ENCODE measurements at places on chromosomes 11 and 22.

- DNase-seq, result no peak
Observed at GRCh38 chr11:115700496-115700895, 196.3 kb upstream of the CADM1 start.

DNA sequence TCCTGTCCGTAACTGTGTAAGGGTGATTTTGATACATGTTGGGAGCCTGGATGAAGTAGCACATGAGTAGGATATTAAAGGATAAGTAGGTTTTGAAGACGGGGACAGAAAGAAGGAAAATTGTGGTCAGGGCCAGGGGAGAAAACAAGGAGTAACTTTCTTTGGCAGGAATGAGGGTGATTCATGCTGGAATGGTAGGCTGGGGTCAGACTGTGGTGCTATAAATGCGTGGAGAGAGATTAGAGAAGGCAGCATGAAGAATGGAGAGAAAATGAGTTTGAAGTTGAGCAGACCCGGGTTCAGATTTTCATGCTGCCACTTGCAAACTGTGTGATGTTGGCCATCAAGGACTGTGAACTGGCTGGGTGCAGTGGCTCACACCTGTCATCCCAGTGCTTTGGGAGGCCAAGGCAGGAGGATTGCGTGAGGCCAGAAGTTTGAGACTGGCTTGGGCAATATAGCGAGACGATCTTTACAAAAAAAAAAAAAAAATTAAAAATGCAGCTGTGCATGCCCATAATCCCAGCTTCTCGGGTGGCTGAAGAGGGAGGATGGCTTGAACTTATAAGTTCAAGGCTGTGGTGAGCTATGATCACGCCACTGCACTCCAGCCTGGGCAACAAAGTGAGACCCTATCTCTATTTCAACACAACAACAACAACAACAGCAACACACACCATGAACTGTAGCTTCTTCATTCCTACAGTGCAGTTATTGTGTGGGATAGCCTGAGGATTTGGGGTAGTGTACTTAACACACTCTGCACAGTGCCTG lies 22.3 kb downstream of the ZBTB16 start:
- no peak for DNase-seq

GRCh38 chr11:104043678-104044239 lies 7.3 kb downstream of the DDI1 start:
- DNase-seq, result no peak

DNA sequence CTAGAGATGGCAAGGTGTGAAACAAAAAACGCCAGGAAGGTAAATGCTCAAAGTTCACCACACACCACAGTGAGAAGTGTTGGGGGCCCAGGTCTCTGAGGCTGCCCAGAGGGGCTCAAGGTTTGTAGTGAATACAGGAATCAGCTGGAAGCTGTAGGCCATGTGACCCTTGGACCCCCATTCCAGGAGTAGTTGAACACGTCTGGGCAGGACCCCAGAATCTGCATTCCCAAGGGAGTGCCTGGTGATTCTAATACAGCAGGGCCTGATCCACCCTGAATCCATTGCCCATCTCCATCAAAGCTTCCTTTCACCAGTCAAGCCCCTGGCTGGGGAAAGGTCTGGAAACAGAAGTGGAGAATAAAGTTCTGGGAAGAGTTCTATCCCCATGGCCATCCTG lies 70.8 kb upstream of the B3GAT1 start:
- DNase-seq, result no peak

- DNase-seq, result no peak
Observed at GRCh38 chr11:63845911-63846310, 7.0 kb downstream of the MARK2 start.

- no peak for DNase-seq
Observed at GRCh38 chr11:33001751-33002542, 13.7 kb upstream of the DEPDC7 start.

- DNase-seq, result no peak
Observed at GRCh38 chr22:23516304-23516703, 63.8 kb downstream of the IGLL1 start.

DNA sequence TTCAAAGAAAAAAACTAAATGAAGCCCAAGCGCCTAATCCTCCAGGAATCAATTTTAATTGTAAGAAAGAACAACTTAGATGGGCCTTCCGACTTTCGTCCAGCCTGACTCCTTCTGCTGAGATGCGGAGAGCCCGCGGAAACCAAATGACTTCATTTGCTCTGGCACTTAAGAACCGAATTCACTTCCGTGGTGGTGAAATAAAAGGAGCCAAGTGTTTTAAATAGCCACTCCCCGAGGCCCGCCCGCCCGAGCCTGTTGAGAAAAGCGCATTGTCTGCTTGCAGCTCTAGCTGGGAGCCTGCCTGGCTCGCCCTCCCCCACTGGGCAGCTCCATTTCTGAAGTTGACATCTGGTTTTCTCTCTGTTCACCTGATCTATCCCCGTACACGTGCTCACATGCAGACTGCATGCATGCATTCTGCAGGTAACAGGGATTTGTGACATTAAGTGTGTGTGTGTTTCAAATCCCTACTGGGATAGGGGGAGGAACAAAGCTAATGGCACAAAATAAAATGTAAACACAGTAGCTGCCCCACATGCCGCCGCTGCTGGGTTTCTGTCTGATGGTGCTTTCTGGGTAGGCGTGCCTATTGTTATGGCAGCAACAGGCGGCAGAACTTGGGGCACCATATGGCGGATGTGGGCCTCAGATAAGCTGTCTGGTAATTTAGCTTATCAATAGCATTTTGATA lies 6.2 kb downstream of the TEAD1 start:
- DNase-seq, result peak; percentile 89

- DNase-seq, result no peak
Observed at GRCh38 chr11:57406337-57406904, 16.0 kb upstream of the PRG2 start.

GRCh38 chr11:34915136-34916014 lies 804 bp downstream of the APIP start:
- peak; percentile 38 for DNase-seq

DNA sequence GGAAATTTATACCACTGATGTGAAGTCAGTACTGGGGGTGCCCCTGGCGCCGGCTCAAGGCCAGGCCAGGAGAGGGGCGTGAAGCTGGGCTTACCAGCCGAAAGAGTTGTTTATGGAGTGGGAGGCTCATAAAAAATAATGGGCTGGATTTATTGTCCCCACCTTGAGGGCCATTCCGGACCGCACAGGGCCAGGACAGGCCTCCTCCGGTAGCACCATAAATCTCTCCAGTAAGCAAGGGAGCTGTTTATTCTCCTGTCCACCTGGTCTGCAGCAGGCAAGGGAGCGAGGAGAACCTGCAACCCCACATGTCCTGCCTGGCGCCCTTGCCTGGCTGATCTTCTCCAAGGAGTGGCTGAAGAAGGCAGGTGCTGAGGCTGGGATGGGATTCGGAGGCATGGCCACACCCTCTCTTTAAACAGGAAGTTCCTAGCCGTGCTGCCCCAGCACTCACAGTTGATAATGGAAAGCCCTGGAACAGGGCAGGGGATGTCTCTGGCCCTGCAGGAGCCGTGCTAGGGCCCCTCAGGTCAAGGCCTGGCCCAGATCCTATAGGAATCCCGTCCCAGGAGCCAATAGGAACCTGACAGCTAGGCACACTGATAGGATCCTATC lies 65.1 kb downstream of the SCUBE1 start:
- DNase-seq, result no peak

GRCh38 chr11:91773090-91773489 lies 451.5 kb upstream of the FAT3 start:
- DNase-seq, result no peak

- DNase-seq, result no peak
Observed at GRCh38 chr11:69238573-69239351, 55.2 kb upstream of the MYEOV start.

DNA sequence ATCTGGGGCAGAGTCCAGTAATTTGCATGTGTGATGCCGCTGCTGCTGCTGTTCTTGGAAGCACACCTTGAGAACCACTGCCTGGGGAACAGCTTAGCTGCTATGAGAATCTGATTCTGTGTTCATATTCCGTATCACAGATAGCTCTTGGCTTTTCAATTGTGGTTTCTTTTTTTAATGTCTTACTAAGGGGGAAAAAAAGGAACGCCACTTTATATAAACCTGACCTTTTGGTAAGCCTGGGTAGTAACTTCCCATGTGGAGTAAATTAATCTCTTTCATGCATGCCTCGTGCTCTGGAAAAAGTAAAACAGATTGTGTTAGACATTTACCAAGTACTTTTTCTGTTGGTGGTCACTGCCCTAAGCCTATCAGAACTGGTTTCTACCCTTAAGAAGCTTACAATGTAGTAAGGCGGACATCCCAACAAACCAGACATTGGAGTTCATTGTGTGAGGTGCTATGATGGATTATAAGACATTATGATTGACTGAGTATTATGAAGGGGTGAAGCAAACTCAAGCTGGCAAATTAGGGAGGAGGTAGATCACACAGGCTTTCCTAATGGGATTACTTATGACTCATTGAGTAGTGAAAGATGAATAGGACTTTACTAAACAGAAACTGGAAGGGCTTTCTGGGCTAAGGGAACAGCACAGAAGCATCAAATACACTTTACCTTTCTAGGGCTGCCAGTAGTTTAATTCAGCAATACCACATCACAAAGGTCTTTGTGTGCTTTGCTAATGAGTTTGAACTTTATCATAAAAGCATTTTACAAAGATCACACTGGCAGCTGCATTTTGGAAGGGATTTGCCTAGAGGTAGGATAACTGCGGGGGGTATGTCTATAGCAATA lies 64.7 kb downstream of the MAML2 start:
- no peak for DNase-seq

DNA sequence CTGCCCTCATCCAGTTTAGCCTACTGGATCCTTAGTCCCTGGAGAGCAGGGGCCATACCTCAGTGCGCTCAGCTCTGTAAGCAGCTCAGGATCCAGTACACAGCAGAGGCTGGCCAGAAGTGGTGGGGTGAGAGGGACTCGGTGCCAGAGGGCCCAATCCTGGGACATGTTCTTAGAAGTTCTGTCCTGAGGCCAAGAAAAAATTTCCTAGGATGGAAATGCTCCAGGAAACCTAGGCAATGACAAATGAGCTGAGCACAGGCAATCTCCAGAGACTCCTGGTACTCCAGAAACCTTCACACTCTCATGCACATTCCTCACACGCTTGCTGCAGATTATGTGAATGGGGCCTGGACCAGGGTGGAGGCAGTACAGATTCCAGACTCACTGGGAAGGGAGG lies 89.6 kb downstream of the SERGEF start:
- DNase-seq, result no peak

- no peak for DNase-seq
Observed at GRCh38 chr11:117720061-117720511, 76.9 kb downstream of the DSCAML1 start.

DNA sequence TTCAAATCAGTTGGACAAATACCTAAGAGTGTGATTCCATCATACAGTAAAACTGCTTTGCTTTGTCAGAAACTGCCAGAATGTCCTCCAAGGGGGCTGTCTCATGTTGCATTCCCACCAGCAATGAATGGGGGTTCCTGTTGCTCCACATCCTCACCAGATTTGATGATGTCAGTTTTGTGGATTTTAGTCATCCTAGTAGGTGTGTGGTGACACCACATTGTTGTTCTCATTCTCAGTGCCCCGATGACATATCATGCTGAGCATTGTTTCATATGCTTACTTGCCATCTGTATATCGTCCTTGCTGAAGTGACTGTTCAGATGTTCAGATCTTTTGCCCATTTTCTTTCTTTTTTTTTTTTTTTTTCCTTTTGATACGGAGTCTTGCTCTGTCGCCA lies 37.0 kb downstream of the CDPF1 start:
- DNase-seq, result no peak

DNA sequence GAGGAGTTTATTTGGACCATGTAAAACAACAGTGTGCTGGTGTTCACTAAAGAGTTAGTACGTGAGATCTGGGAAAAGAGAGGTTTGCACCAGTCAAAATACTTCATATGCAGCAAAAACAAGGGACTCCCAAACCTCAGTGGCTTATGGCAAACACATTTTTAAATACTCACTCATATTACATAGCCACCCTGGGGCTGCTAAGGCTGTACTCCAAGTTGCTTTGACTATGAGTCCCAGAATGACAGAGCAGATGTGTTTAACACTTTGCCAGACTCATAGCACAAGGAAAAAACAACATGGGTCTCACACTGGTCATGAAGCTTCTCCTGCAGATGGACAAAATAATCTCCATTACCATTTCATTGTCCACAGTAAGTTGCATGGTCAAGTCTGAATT lies 202.8 kb upstream of the GRIA4 start:
- no peak for DNase-seq

- DNase-seq, result no peak
Observed at GRCh38 chr11:83047515-83048225, 24.0 kb downstream of the RAB30 start.

GRCh38 chr11:93512073-93512475 lies 31.1 kb downstream of the SMCO4 start:
- no peak for DNase-seq

GRCh38 chr11:76791861-76792260 lies 8.7 kb downstream of the TSKU start:
- no peak for DNase-seq

- DNase-seq, result no peak
Observed at GRCh38 chr11:36825251-36825650, 227.2 kb upstream of the RAG2 start.

DNA sequence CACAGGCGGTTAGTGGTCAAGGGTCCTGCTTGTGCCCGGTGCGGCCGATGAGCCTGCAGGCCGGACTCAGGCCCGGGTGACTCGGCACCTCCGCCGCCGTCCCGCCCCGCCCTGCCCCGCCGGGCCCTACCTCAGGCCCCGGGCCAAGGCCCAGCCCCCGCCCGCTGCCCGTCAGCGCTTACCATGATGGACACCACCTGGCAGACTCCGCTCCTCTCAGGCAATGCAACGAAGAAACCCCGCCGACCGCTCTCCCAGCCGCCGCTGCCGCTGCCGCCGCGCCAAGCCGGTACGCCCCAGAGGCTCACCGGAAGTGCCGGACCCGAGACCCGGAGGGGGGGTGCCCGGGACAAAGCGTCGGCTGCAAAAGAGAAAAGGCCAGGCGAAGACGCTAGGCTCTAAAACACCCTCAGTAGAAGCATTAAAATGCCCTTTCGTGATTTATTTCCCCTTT lies at the start of gene UFD1:
Gene UFD1, minus strand, starts transcription at position 293 of the 454 bp plus-strand sequence. Its CDS starts 108 bp downstream, at position 185.
- DNase-seq, result peak; percentile 71

- DNase-seq, result no peak
Observed at GRCh38 chr11:10418259-10418949, 36.7 kb upstream of the AMPD3 start.

DNA sequence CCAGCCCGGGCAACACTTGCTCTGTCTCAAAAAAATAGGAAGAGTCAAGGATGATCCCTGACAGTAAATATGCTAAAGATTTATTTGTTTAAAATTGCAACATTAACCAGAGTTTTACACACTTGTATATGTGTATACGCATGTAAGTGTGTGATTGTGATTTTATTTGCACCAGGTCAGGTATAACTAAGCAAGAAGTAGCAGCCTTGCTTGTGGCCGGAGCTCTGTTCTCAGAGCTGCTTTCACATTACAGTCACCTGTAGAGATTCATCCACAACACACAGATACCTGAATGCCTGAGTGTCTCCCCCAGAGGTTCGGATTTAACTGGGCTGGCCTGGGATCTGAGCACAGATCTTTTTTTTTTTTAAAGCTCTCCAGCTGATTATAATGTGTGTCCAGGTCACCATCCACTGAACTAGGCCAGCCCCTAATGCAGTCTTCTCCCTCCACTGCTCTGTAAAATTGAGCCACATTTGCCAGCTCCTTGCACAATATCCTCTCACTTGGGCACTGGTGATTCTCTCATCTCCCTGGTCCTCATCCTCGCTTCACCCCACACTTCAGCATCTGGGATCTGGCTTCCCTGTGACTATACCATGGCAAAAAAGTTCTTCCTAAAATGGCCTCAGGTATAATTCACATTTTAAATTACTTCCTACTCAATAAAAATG lies 48.3 kb downstream of the LIF start:
- DNase-seq, result no peak

All from prostate gland (tissue), 2 donors.